Activated CD4-positive, alpha-beta T cell treated with anti-CD3 and anti-CD28 coated beads, Interleukin-2, amount 50 U/mL, for 16 hours (primary cell): ENCODE measurements at places on chromosomes 7 and 10.
A peak's percentile ranks its signal among the peaks of the same experiment; 100 is the strongest.

GRCh38 chr7:152511736-152512135 is 75.9 kb upstream of the KMT2C start:
- no peak for DNase-seq

GRCh38 chr10:89118091-89118490 is 89.0 kb downstream of the CH25H start:
- no peak for DNase-seq

- peak; percentile 38 for DNase-seq
These were observed 229.0 kb downstream of the STK31 start for GRCh38 chr7:23938937-23939552.

DNA sequence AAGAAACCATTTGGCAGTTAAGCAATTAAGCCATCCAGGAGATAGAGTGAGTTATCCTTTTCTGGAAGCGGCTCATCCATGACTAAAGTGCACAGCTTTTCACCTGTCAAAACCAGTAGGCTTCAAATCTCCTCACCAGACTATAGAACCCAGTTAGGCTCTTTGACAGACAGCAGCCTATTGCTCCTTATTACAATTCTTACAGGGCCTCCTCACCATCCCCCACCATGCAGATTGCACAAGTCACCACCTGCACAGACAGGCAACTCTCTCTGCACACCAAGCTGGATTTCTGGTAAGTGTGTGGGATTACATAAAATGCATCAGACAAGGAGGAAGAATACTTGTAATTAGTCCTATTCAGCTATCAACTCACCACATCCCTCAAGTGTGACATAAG is 301.6 kb downstream of the SNX13 start:
- no peak for DNase-seq

- DNase-seq: no peak
These were observed 13.7 kb downstream of the MMP21 start for GRCh38 chr10:125761961-125762360.

DNA sequence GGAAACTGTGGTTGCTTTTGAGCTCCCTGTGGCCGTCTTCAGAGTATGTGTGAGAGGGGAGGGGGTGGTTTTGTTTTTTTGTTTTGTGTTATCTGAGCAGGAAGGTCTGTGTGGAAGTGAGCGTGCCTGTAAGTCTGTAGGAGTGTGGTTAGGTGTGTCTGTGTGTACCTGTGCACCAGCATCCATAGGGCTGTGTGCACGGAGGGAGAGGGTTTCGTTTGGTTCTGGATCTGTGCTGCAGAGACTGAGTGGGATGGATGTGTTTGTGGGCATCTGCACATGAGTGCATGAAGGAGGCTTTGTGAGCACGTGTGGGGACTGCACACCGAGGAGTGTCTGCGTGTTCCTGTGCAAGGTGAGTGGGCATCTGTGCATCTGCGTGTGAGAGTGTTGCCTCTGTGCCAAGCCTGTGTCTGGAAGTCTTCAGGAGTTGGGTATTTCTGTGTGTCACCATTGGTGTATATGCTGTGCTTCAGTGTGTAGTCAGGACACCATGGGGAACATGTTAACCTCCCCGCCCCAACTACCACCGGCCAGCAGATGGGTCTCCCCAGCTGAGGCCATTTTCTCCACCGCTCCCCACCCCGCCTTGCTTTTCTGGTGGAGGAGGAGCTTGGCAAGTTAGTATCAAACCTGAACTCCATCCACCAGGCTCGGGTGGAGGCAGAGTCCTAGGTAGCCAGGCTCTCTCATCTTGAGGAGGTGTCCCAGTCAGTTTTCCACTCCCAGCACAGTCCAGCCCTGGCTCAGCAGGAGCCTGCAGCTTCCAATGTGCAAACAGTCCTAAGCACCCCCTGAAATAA is 7.1 kb upstream of the TLX1 start:
- DNase-seq: no peak

GRCh38 chr7:44072364-44073231 is 7.2 kb upstream of the PGAM2 start:
- DNase-seq: no peak

DNA sequence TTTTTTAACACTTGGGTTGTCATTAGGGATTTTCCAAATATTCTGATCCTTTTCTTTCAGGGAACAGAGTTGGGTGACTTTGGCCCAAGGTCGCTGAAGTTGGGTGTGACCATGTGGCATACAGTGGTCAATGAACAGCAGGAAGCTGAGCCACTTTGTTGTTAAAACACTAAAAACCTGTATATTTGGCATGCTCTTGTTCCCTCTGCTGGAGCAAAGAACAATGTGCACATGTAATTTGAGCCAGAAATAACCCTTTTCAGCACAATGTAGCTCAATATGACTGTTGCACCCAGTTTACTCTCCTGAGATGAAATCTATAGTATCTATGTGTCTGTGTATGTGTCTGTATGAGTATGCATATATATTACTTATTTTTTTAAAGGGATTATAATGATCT is 74.9 kb downstream of the ADCYAP1R1 start:
- no peak for DNase-seq

DNA sequence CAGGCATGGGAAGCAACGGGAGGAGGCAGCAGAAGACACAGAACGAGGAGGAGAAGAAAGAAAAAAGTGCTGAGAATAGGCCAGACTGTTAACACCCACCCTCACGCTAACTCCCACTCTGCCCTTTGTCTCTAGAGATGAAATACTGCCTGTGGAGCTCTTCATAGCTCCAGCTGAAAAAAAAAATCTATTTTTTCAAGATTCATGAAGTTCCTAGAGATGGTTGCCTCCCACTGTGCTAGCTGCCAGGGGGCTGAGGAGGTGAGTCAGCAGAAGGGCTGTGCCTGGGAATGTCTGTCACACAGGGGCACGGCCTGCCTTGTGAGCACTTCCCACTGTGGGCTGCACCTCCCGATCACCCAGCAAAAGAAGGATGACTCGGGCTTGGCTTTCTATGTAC is 144.5 kb downstream of the RNF216 start:
- DNase-seq: no peak

DNA sequence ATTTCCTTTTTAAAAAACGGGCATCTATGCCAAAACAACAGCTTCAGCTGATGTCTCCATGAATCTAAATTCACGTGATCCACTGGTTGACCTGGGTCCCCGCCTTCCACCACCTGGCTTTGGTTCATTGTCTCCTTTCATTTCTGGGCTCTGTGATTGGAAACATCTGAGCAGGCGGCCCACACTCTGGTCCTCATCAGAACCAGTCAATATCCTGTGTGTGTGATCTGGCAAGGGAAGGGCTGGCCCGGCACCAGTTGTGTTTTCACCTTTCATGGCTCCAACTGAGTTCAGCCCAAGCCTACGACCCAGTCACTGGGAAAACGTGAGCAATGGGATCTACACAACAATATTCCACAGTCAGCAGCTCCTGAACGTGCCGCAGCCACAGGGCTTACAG is 46.2 kb downstream of the PARP12 start:
- no peak for DNase-seq

- DNase-seq: no peak
These were observed 11.8 kb upstream of the TSPAN12 start for GRCh38 chr7:120869700-120870099.

- DNase-seq: no peak
These were observed 266.6 kb downstream of the NXPH1 start for GRCh38 chr7:8699875-8700624.
